ENCODE measurements at places on chromosomes 16 and 17.

DNA sequence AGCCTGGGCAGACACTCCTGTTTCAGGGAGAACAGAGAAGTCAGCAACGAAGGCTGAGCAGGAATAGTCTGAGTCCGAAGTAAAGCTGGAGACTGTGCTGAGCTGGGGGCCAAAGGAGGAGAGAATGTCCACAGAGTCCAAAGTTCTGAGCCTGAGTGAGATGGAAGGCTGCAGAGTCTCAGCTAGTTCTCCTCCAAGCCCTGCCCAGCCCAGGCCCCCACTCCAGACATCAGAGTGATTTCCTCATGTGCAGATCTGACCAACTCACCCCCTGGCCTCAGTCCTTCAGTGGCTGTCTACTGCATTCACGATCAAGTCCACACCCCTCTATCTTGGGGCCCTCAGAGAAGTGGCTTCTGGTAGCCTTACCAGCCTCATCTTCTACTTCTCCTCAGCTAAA lies 21.6 kb downstream of the SLC13A5 start:
- no peak for DNase-seq

GRCh38 chr17:17484451-17484899 lies 7.7 kb downstream of the MED9 start:
- peak; percentile 48 for DNase-seq

- DNase-seq, result no peak
Observed at GRCh38 chr17:48192321-48192731, 84.8 kb downstream of the SNX11 start.

DNA sequence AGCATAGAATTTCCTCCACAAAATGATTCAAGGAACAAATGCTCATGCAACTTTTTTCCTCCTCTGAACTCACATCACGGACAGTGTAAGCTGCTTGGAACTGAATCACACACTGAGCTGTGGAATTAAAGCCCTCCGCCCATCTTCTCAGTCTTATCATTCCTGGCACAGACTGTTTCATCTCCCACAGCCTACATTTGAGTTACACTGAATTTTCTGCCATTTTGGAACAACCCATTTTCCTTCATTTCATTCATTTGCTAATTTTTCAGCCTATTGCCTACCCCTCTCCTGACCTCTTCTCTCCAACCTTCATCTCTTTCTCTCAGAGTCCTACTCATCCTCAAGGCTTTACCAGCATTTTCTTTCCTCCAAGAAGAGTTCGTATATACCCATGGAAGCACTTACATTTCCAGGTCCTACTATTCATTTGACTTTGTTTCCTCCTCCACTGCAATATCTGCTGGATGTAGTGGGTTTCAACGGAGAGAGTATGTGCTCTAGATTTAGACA lies 39.1 kb upstream of the TOM1L1 start:
- no peak for DNase-seq

- no peak for DNase-seq
Observed at GRCh38 chr16:2092866-2093265, 42.8 kb downstream of the PKD1 start.

DNA sequence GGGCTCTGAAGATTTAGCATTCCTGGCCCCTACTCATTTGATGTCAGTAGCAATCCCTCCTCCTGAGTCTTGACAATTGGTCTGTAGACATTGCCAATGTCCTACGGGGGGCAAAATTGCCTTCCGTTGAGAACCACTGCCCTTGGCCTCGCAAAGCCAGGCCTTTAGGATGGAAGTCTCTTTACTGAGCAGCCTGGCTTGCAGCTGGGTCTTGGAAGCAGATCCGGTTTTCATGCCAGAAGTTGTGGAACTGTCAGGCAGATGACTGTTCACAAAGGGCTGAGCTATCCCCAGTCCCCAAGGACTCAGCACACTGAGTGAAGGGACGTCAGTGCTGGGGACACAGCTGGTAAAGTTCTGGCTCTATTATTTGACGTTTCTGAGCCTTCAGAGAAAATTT lies 83.2 kb downstream of the WSCD1 start:
- DNase-seq, result no peak

GRCh38 chr17:75004371-75004770 lies 8.1 kb upstream of the MRPL58 start:
- DNase-seq, result no peak

DNA sequence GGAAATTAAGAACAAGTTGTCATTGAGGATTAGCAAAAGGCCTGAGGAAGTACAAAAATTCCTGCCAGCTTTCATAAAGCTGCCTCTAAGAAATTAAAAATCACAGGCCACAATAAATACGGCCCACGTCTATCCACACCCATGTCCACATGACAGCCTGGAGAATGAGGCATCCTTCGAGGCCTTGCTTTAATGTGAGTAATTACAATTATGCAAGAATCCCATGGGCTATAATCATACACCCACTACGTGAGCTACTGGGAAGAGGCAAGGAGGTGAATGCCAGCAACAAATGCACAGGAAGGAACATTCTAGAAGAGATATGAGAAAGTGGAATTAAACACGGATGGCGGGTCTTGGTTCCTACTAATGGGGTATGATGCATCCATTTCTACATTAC lies 65.4 kb upstream of the ZFHX3 start:
- DNase-seq, result no peak

- no peak for DNase-seq
Observed at GRCh38 chr17:31062346-31062745, 32.4 kb upstream of the NF1 start.

- DNase-seq, result no peak
Observed at GRCh38 chr17:1755827-1756262, 6.0 kb upstream of the SERPINF1 start.

- no peak for DNase-seq
Observed at GRCh38 chr16:21235199-21235585, 1.7 kb downstream of the ANKS4B start.

GRCh38 chr16:53914736-53915135 lies 210.8 kb downstream of the FTO start:
- no peak for DNase-seq

GRCh38 chr17:47184681-47185080 lies 4.4 kb downstream of the CDC27 start:
- DNase-seq, result no peak

- DNase-seq, result no peak
Observed at GRCh38 chr16:88065747-88066142, 114.5 kb downstream of the BANP start.

DNA sequence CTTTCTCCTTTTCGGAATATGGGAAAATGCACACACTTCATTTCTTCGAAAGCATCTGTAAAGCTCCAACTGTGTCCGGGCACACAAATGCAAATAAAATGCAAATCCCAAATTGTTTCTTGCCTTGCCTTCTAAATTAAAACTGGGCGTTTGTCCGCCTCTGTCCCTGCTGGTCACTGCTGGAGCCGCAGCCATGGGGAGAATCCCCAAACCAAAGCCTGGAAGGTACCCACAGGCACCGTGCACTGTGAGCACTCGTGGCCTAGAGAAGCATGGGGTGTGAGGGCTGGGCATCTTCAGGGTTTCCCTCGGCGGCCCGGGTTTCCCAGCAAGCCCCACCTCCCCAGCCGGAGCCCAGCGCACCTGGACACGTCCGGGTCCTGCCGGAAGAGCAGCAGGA lies 2.9 kb downstream of the SLC47A2 start:
- DNase-seq, result no peak

DNA sequence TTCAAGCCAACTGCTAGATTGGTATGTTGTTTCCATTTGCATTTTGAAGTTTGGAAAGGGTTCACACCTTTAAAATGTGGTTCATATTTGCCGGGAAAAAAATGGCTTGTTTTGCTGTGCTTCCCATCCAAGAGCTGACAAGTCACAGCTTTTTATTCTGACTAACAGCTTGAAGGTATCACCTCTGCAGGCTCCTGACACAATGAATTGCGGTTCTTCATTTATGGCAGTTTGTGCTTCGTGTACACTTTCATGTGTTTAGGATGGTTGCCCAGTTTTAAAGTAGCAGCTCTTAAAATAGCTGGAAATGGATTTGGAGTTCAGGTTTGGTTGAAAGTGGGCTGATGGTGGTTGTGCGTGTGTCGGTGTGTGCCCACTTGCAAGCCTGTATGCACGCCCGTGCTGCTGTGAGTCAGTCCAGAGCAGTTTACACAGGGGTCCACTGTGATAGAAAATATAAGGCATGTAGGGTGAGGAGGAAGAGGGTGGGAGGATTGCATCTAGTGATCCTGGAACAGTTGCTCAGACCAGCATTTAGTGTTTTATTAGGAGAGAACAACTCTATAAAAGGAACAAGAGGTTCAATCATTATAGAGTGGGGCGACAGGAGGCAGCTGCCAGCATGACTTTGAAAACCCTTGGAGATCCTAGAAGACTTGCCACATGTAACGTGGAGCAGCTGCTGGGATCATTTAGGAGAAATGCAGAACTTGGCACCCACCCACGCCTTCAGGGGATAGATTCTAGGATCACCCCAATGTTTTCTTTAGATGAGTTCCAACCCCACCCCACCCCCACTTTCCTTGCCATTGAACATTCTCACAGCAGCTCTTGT lies 108.0 kb upstream of the TBX2 start:
- no peak for DNase-seq

GRCh38 chr17:17892731-17893130 lies 55.9 kb upstream of the SREBF1 start:
- no peak for DNase-seq
